Cerebellar nuclear complex (tissue), 1 donor: ENCODE measurements at places on chromosomes 2 and 18.

- DNase-seq = no peak
These were observed 17.7 kb downstream of the ADD2 start for GRCh38 chr2:70750320-70750719.

- no peak for DNase-seq
These were observed 14.1 kb downstream of the ZFP36L2 start for GRCh38 chr2:43212216-43212835.

DNA sequence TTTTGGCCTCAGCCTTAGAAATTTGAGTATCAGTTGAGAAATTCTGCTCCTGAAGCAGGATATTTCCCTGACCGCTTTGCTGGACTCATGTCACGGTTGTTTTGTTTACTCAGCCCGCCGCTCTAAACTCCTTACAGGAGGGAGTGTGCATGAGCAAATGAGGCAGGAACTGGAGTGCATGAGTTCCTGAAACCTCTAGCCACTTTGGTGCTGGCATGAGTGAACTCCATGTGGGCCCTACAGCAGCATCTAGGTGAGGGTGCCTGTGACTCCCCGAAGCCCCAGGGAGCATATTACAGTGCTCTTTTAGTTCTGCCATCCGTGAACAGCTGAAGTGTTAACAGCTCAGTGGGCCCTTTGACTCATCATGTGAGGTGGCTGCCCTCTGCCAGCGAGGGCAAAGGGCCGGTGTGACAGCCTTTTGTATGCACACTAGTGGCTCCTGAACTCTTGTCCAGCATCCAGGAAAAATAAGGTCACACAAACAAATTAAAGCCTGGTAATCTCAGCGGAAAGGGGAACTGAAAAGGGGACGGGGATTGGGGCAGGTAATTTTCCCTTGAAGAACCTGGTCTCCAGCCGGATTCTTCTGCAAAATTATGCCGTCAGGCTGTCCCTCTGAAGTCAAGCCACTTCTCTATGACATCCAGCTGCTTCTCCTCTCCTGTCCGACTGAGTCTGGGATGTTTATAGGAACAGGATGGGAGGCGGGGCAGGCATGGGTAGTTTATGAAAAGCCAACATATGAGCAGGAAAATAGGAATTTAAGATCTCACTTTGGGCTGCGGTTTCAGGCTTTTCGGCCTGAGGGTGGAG lies 1668.7 kb downstream of the SUCLG1 start:
- DNase-seq = no peak

- DNase-seq = no peak
These were observed 37.2 kb downstream of the FEZ2 start for GRCh38 chr2:36560726-36561125.

DNA sequence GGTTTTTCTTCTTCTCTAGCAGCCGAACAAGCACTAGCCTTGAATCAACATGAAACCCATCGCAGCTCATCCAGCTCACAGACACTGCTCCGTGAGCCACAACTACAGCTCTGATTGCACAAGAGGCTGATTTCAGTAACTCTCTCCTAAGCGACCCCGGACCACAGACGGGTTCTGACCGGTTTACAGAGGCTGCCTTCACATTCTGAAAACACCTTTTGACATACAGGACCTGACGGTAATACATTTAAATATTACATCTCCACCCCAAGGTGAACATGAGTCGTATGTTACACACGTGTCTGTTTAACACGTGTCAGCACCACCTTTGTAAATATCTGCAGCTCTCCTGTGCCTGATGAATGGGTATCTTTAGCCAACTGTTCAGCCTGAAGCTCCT lies 120.7 kb downstream of the TMEM18 start:
- DNase-seq = no peak

DNA sequence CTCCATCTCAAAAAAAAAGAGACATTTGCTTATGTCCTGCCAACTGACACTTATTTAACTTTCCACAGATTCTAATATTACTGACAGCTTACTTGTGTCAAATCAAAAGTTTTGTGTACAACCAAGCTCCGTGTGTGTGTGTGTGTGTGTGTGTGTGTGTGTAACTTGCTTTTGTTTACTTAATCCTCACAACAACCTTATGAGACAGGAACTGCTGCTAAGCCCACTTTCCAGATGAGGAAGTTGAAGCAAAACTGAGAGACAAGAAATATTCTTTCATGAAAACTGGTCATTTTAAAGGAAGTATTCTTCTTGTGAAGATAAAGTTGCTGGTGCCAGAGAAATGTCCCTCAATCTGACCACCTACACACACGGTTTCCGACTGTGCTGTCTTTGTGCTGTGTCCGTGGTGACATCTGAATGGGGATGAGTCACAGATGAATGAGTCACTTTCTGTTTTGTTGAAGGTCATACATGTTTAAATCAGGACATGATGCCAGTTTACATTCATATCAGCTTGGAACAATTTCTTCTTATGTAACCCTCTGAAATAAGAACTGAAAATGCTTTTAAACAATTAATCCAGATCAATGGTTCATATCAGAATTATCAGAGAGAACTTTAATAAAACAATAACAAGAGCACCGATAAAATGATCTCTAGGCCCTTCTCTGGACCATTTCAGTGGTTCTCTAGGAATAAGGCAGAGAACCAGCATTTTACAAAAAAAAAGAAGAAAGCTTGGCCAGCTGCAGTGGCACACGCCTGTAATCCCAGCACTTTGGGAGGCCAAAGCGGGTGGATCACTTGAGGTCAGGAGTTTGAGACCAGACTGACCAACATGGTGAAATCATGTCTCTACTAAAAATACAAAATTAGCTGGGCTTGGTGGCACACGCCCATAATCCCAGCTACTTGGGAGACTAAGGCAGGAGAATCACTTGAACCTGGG lies 95.5 kb downstream of the THNSL2 start:
- no peak for DNase-seq

DNA sequence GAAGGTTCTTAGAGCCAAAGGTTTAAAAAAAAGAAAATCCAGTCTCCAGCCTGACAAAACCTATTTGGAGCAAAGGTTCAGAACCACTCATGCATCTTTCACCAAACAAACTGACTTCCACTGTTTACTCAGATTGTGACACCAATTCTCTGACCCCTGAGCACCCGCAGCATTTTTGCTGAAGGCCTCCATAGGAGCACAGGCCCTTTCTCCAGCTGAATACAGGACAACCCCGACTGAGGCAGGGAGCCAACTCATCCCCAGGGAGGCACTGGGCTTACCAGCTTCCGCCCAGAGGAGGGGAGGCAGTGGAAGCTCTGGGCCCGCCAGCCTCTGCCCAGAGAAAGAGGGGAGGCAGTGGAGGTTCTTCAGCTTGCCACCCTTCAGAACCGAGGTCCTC lies 51.0 kb upstream of the CNGA3 start:
- DNase-seq = no peak

GRCh38 chr2:11393711-11394236 lies 49.3 kb upstream of the ROCK2 start:
- DNase-seq = no peak

DNA sequence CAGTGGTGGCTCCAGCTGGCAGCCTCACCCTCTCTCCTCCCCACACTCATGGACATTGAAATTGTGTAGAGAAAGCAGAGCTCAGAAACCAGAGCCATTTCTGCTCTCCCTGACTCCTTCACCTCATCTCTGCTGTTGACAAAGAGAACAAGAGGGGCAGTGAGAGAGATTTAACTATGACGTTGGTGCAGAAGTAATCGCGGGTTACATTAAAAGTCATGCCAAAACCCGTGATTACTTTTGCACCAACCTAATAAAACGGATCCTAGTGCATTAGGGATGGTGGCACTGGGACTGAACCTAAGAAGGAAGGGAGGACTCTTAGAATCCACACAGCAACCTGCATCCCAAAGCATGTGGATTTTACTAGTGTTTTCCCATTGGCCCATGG lies 113.3 kb upstream of the CDC42EP3 start:
- no peak for DNase-seq

- no peak for DNase-seq
These were observed 79.8 kb downstream of the VAPA start for GRCh38 chr18:9993521-9994025.

- no peak for DNase-seq
These were observed 272.0 kb upstream of the KYNU start for GRCh38 chr2:142605421-142605820.

DNA sequence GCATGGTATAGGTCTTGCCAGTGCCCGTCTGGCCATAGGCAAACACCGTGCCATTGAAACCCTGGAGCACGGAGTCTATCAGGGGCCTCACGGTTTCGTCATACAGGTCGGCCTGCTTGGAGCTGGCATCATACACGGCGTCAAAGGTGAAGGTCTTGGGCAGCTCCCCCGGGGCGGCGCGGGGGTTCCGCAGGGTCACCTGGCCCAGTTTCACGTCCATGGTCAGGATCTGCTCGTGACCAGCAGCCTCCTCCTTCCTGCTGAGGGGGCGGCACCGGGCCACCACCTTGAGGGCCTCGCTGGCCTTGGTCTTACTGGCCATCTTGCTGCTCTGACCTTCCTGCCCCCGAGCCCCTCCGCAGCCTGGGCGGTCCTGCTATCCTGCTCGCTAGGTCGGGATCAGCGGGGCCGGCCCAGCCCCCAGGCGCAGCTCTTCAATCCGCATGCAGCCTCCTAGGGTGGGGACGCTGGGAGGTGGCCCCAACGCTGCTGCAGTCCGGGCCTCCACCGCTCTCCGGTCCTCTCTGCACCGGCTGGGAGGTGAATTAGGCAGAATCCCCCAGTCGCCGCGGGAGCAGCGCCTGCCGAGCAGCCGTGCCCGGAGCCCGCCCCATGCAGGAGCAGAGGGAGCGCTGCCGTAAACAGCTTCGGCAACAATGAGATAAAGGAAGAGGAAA lies 563 bp downstream of the KIF3C start:
- no peak for DNase-seq

- no peak for DNase-seq
These were observed 50.8 kb downstream of the RTTN start for GRCh38 chr18:70154591-70155194.

DNA sequence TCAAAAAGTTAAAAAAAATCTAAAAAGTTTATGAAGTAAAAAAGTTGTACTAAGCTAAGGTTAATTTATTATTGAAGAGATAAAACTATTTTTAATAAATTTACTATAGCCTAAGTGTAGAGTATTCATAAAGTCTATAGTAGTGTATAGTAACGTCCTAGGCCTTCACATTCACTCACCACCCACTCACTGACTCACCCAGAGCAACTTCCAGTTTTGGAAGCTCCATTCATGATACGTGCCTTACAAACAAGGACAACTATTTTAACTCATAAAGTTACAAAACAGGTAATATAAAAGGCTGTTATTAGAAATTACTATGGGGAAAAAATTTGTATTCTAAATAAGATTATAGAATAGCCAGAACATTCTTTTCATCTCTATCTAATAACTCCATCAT lies 158.9 kb upstream of the FN1 start:
- DNase-seq = no peak

GRCh38 chr2:86237172-86237571 lies 37.9 kb downstream of the MRPL35 start:
- no peak for DNase-seq

DNA sequence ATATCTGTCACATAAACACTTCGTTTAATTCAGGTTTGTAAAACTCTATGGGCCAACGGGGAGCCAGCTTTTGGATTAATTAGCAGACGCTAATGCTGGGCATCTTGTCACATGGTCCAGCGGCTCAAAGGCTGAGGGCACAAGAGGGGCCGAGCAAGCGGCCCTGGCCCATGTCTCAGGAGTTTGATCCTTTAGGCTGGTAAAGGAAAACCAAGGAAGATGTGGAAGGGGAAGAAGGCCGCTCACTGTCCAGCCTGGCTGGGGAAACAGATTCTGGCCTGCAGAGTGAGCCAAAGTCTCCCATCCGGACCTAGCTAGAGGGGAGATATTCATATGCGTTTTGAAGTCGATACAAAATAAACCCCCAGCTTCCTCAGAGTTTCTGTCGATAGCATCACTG lies 248.6 kb upstream of the SIX2 start:
- DNase-seq = no peak

GRCh38 chr2:132678483-132678882 lies 8.5 kb upstream of the LYPD1 start:
- DNase-seq = no peak

- no peak for DNase-seq
These were observed 63.6 kb downstream of the SPOPL start for GRCh38 chr2:138565230-138565598.

DNA sequence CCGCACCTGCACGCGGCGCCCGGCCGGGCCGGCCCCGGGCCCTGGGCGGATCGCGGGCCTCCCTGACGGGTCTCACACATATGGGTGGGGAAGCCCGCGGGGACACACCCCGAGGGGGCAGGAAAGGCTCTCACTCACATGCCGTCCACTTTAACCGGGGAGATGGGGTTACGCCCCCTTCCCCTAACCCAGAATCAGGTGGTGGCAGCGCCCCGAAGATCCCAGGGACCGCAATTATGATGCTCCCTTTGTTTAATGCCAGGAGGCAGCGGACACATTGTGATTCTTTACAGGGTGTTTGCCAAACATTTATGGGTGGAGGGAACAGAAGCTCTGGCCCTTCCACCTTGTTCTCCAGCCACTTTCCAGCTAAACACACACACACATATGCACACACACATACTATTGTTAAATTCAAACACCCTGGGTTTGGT lies 424 bp upstream of the ANKRD44 start:
- DNase-seq = no peak

- no peak for DNase-seq
These were observed 86.3 kb downstream of the SPIRE1 start for GRCh38 chr18:12571630-12572029.

GRCh38 chr2:65489269-65489668 lies 56.9 kb upstream of the SPRED2 start:
- no peak for DNase-seq

GRCh38 chr2:37849911-37850310 lies 75.2 kb upstream of the RMDN2 start:
- DNase-seq = no peak

- no peak for DNase-seq
These were observed 540.5 kb downstream of the SATB2 start for GRCh38 chr2:198917275-198917674.

- DNase-seq = no peak
These were observed 43.8 kb downstream of the MPHOSPH10 start for GRCh38 chr2:71174207-71174606.

DNA sequence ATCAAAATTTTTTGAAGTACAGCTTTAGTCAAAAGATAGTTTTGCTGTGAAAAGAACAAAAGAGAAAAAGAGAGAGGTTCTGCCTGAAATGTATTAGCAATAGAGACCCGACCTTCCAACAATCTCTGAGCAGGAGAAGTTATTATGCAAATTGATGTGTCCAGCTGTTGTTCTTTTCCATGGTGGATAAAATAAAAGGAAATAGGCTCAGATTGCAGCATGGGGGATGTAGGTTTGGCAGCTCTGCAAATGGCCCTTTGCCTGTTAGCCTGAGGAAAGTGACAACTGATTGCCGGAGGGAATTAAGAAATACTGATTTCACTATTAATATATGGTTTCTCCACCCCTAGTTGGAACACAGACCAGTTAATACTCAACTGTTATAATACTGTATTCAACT lies 1283.2 kb upstream of the NXPH2 start:
- no peak for DNase-seq

GRCh38 chr2:148660999-148661398 lies 16.4 kb downstream of the EPC2 start:
- no peak for DNase-seq

- DNase-seq = peak; percentile 36
These were observed 90.9 kb upstream of the SMAD7 start for GRCh38 chr18:49041435-49042245.

GRCh38 chr2:157559061-157559460 lies 69.6 kb downstream of the ACVR1C start:
- DNase-seq = no peak

GRCh38 chr2:67954093-67954748 lies 108.6 kb downstream of the C1D start:
- no peak for DNase-seq
